Activated CD4-positive, alpha-beta T cell treated with anti-CD3 and anti-CD28 coated beads for 48 hours (primary cell): ENCODE measurements at places on chromosomes 6 and 20.

DNA sequence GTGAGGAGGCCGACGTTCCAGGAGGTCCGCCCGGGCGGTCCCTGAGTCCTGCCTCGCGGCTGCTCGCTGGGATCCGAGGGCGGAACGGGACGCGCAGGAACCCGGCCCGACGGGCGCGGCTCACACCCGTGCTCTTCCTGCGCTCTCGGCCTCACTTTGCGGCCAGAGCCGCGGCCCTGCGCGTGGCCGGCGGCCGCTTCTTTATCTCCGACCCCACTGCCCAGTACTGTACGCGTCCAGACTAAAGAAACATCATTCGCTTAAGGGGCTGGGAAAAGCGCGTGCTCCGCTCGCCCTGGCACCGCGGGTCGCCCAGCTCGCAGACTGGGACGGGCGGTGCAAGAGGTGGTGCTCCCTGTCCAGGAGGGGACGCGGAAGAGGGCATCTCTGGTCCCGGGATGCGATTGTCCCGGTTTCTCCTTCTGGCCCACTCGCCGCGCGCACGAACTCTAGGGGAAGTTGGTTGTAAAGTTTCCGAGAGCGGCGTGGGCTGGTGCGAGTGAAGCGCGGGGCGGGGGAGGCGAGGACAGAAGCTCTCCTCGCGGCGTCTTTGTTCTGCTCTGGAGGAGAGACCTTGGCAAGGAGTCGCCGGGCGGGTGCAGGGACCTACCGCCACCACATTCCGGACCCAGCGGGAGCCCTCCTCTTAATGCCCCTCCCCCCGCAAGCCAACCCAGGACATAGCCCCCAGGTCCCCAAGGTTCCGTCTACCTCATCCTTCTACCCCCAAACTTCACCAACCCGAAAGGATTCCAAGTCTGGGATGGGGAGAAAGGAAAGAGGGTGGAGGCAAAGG, 71.0 kb downstream of the SOX4 start:
- peak; percentile 22 for DNase-seq

DNA sequence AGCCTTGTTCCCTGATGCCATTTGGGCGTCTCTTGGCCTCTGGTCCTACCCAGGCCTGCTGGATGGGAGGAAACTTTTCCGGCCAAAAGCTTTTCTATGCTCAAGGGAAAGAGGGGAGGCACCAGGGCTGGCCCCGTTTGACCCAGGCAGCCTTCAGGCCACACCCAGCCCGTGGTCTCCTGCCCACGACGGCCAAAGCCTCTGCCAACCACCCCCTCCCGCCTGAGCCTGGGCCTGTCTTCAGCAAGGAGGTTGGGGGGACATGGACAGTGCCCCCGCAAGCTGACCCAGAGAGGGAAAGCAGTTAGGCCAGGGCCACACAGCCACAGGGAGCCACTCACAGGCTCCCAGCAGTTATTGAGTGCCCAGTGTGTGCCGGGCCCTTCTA, 49.5 kb downstream of the SRC start:
- no peak for DNase-seq

DNA sequence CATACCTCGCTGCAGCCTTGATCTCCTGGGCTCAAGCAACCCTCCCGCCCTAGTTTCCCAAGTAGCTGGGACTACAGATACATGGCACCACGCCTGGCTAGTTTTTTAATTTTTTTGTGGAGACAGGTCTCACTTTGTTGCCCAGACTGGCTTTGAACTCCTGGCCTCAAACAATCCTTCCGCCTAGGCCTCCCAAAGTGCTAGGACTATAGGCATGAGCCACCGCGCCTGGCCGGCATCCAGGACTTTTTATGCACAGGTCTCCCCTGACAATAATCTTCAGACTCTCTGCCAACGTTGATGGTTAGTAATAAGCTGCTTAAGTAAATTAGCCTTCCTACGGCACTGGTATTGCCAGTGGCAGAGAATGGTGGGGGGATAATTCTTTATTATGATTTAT, 110.5 kb upstream of the MTHFD1L start:
- no peak for DNase-seq

DNA sequence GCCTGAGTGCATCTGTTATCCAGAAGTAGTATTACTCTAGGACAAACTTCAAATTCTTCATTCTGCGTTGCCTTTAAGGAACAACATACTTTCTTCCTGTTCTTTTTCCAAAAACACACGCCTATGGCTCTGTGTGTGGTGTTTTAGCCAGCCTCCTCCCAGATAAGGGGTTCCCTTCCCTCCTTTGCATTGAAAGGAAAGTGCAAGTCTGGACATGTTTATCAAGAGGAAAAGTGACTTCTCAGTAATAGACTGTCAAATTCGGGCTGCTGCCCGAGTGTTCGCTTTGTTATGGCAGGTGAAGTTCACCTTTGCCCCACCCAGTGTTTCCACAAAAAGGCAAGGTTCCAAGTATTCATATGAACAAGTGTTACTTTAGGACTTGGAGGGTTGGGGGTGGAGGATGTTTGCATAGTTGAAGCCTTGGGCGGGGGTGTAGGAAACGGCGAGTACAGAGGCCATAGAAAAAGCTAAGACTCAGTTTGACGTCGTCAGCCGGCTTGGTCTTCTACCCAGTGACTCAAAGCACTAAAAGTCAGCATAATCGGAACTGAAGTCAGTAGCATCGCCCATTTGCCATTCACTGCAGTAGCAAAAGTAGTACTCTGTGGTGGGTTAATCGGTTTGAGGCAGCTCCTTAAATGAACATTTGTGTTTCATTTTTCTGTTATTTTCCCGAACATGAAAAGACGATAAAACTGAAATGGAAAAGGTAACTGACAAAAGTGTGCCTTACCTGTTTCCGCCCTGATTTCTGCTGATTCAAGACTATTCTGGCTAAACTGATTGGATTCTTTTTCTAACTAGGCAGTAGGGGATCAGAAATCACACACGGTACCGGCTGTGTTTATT, 12.5 kb downstream of the PRDM1 start:
- peak; percentile 90 for DNase-seq

DNA sequence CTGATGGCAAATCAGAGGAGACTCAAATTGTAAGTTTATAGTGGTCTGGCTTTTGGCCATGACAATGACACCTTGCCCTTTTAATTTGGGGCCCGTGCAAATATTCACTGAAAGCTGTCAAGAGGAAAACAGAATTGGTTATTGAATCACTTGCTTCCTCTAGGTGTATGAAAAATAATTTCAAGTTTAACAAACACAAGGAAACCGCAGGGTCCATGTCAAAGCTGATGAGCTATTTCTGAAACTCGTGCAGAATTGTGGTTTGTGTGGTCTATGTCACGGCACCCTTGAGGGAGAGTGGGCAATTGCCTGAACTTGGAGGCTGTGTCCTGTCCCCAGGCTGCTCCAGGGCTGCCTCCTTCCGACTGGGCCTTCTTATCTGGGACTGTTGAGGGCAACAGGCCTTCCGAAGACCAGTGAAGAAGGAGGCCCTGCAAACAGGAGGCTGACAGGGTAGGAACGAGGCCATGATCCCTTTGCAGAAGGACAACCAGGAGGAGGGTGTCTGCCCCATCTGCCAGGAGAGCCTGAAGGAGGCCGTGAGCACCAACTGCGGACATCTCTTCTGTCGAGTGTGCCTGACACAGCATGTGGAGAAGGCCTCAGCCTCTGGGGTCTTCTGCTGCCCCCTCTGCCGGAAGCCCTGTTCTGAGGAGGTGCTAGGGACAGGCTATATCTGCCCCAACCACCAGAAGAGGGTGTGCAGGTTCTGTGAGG, 788 bp downstream of the TRIM40 start:
- DNase-seq: peak; percentile 20

GRCh38 chr6:22149501-22150367, 147.1 kb downstream of the PRL start:
- no peak for DNase-seq

GRCh38 chr6:115323001-115323400, 737.7 kb downstream of the FRK start:
- DNase-seq: no peak

DNA sequence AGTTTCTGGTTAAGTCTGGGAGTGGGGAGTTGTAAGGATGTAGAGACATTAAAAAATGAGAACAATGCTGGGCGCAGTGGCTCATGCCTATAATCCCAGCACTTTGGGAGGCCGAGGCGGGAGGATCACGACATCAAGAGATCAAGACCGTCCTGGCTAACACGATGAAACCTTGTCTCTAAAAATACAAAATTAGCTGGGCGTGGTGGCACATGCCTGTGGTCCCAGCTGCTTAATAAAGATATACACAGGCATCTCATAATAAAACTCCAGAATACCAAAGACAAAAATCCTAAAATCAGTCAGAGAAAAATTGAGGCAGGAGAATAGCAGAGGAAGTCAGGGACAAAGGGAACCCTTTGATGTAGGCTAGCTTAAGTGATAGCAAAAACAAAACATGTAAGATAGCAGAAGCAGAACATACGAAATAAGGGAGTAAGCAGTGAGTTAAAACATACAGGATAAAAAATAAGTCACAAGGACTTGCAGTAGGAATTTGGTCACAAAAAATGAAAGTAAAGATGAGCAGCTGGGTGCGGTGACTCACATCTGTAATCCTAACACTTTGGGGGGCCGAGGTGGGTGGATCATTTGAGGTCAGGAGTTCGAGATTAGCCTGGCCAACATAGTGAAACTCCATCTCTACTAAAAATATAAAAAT, 23.6 kb downstream of the DDX43 start:
- no peak for DNase-seq

DNA sequence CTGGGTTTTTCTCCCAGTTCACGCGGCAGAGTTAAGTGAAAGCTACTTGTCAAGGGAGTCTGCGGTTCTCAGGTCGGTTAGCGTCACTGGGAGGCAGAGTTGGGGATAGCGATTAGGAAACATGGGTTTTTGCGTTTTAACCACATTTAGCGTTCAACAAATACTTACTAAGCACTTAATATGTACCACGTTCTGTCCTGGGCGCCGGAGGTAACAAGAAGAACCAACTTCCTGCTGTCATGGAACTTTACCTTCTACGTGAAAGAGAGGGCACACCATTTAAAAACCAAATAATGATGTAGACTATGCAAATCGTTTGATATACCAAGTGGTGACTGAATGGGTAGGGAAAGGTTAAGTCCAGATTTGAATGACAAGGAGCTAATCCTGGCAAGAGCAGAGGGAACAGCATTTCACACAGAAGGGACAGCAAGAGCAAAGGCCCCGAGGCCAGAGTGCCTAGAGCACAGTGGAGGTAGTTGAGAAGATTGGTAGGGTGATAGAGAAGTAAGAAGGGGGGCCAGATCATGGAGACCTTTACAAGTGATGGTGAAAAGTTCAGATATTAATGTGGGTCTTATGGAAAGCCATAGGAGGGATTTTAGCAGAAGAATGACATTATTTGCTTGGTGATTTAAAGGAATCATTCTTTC, 744 bp downstream of the RIOK1 start:
- DNase-seq: no peak

DNA sequence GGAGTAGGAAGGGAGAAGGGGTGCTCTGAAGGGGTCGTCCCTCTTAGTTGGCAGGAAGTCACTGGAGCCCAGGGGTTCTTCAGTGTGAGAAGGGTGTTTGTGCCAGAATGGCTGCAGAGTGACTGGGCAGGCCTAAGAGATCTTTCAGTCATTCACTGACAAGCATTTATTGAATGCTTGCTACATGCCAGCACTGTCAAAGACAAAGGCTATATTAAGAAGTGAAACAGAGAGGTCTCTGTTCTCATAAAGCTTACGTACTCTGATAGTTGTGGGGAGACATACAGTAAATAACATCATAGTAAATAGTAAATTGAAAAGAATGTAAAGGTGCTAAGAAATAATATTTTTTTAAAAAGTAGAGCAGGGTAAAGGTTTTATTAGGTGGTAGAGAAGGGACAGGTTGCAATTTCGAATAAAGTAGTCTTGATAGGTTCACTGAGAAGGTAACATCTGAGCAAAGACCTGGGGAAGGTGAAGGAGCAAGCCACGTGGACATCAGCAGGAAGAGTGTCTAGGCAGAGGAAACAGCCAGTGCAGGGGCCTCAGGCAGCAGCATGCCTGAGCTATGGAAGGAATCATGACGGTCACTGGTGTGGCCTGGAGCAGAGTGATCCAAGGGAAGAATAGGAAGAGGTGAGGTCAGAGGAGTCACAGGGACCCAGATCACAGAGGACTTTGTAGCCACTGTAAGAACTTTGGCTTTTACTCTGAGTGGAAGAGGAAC, 36.3 kb upstream of the RNF8 start:
- DNase-seq: no peak

DNA sequence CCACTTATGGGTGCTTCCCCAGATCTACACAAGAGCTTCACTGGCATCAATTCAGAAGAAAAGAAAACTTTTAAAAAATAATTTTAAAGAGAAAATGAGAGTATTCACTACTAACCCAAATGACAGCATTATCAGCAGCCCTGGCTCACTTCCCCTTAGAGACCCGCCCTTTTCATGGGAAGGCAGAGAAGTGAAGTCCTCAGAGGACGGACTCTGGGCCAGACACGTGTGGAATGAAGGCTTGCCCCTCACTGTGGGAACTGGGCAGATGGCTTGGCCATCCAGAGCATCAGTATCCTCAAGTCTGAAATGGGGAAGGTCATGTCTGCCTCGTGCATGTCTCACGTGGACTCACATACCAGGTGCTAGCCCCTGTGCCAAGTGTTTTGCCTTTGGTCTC, 63.5 kb downstream of the JAG1 start:
- no peak for DNase-seq

GRCh38 chr6:137115658-137116057, 57.8 kb downstream of the IL22RA2 start:
- DNase-seq: no peak

DNA sequence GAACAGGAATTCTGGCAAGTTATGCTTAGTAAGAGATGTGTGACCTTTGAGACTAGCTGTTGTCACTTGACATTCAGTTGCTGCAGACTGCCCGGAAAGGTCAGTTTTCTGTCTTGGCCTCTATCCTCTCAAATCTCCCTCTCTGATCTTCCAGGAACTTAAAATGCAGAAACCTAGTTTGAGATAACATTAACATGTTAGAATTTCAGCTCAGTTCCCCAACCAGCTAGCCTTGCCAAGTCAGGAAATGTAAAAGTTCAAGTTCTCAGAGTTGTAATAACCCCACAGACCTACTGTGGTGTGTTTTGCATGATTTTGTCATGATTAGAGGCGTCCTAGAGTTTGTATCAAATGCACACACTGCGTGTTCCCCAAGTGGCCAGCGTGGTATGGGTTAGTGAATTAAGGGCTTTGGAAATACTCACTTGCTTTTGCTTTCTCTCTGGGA, 46.6 kb downstream of the DUSP22 start:
- no peak for DNase-seq

DNA sequence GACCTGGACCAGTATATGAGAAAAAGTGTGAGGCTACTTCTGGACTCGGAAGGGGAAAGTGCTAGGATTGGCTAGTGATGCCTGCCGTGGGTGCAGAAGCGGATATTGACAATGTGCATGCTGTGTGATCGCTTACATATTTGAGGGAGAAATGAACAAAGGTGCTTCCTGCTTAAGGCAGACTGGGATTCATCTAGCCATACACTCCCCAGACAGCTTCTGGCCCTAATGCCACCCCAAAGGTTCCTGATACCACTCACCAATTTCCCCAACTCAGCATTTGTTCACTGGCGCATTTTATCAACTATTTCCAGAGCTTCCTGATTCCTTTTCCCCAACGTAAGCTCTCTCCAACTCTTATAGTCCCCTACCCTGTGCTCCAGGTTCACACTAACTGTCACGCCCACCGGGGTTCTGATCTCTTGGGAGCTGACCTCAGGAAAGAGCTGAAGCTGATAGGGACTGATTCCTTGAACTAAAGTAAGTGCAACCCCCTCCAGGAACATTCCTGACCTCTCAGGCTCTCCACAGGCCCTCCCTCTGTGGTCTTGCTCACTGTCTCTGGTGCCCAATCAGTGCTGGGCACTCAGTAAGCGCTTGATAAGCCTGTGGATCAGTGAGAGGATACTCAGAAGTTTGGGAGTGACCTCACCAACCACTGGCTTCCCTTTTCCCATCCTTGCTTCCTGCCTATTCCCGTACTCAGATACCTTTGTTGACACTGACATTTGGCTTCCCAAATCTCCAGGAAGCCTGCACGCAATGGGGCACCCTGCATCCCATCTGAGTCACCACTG, 73.3 kb downstream of the MRPL14 start:
- no peak for DNase-seq
